ENCODE measurements at places on chromosomes 2 and 18.

DNA sequence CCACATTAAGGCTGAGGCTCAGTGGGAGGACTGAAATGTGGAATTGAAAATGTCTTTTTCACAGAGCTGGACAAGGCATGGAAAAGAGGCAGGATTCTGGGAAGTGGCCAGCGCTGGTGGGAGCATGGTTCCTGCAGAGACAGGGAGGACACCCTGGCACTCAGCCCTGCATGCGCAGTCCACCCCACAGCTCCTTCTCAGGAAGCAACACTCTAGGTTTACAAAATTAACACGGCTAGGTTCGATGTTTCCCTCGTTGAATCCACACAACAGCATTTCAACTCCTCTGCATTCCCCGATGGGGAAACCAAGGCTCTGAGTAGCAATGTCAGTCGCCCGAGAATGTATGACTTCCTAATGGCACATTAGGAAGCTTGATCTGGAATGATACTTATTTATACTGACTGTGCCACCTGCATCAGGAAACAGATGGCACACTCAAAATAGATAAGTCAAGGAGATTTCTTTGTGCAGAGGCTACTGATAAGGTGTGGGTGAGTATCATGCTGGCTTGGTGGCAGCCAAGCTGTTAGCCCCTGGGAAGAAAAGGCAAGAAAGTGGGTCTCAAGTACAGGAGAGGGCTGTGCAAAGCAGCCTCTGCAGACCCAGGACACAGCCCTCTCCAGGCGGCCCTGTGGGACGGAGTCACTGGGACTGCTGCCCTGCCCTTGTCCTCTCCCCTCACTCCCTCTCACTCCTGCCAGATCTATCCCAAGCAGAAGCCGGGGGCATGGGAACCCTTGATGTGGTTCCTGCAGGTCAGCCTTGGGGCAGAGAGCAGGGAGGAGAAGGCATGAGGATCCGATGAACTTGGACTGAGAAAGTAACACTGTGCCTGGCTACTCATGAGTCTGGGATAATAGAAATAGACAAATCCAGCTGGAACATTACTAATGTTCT is 158.4 kb upstream of the FHL2 start:
- no peak overlapping the region for H3K4me3 ChIP-seq
- no peak overlapping the region for H3K27ac ChIP-seq
- H3K36me3 ChIP-seq, result no peaks in the 10 kb centered on the region
- DNase-seq, result no peak

- no peaks in the 10 kb centered on the region for H3K4me1 ChIP-seq
- no peak for DNase-seq
- no peak overlapping the region for H3K4me3 ChIP-seq
- H3K36me3 ChIP-seq, result no peaks in the 10 kb centered on the region
- no peak overlapping the region for H3K27ac ChIP-seq
Measured at GRCh38 chr2:232338759-232339106, 39.8 kb upstream of the ALPP start.

DNA sequence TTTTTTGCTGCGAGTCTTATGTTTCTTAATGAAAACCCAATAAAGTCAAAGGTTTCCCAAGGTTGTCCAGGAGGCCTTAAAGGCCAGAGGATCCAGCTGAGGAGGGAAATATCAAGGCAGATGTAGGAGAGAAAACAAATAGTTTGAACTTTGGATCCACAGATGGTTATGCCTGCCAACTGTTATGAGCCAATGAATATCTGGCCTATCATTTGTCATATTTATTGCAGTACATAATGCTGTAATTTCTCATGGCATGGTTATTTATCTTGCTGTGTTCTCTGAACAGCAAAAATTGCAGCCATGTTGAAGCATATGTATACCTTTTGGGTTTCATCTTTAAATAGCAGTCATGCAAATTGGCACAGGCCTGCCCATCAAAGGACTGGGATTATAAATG is 38.2 kb upstream of the CAVIN2 start:
- no peaks in the 10 kb centered on the region for H3K27me3 ChIP-seq
- DNase-seq, result no peak
- no peak overlapping the region for H3K4me3 ChIP-seq
- no peaks in the 10 kb centered on the region for H3K36me3 ChIP-seq
- H3K4me1 ChIP-seq, result no peaks in the 10 kb centered on the region

- H3K36me3 ChIP-seq, result no peaks in the 10 kb centered on the region
- no peak for DNase-seq
- peaks cover 11% of the 10 kb centered on the region for H3K4me1 ChIP-seq
- H3K27ac ChIP-seq, result no peak overlapping the region
- H3K27me3 ChIP-seq, result peaks cover 16% of the 10 kb centered on the region
Measured at GRCh38 chr18:59376351-59376935, 17.4 kb upstream of the LMAN1 start.

GRCh38 chr2:157413326-157414035 is 30.4 kb downstream of the CYTIP start:
- no peak for DNase-seq
- no peak overlapping the region for H3K4me3 ChIP-seq
- no peaks in the 10 kb centered on the region for H3K36me3 ChIP-seq
- H3K4me1 ChIP-seq, result no peaks in the 10 kb centered on the region

DNA sequence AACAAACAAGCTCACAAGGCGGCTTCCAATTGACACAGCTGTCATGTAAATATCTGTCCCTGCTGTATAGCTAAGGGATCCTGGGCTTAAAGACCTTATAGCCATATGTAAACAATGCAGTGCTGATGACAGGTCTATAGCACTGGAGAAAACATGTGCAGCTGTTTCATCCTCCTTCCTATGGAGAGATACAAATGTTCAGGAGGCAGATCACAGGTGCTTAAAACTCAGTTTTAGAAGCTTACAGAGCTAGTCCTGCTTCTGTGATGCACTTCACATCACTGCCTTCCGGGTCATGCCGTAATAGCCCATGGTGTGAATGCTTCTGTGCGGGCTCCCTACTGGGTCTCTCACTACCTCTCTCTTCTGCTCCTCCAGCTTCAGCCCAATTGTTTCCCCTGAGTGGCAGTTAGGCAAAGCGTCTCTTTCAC is 262.4 kb upstream of the CHST9 start:
- H3K36me3 ChIP-seq, result no peaks in the 10 kb centered on the region
- no peak overlapping the region for H3K4me3 ChIP-seq
- no peaks in the 10 kb centered on the region for H3K4me1 ChIP-seq
- H3K27ac ChIP-seq, result no peak overlapping the region
- H3K27me3 ChIP-seq, result no peaks in the 10 kb centered on the region

DNA sequence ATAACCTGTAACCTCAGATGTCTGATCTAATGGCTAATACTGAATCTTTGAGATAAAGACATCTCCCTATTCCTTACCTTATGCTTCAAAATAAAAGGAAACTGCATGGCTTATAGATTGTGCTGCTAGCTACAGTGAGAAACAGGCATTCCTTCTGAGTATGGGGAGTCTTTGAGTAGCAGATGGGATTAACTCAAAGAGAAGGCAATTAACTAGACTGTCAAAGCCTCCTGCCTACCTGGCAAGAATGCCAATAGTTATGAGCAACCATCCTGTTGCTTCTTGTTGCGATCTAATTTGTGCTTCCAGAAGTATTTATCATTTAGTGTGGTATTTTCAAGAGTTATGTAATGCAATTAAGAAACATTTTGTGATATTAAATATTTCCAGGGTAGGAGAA is 660.0 kb upstream of the TMEFF2 start:
- H3K4me3 ChIP-seq, result no peak overlapping the region
- H3K4me1 ChIP-seq, result no peaks in the 10 kb centered on the region
- no peaks in the 10 kb centered on the region for H3K27me3 ChIP-seq
- H3K36me3 ChIP-seq, result no peaks in the 10 kb centered on the region
- H3K27ac ChIP-seq, result no peak overlapping the region
- no peak for DNase-seq

GRCh38 chr18:51278045-51278649 is 80.7 kb upstream of the MEX3C start:
- H3K4me3 ChIP-seq, result no peak overlapping the region
- DNase-seq, result peak; percentile 3
- H3K27ac ChIP-seq, result no peak overlapping the region

- H3K36me3 ChIP-seq, result no peaks in the 10 kb centered on the region
- no peak overlapping the region for H3K27ac ChIP-seq
- H3K4me1 ChIP-seq, result 0 out of 2 replicates have a peak, but pooled peaks cover 6% of the 10 kb centered on the region
- DNase-seq, result no peak
- no peak overlapping the region for H3K4me3 ChIP-seq
Measured at GRCh38 chr2:85862426-85862825, 26.4 kb downstream of the ST3GAL5 start.

GRCh38 chr2:15155959-15156574 is 405.1 kb downstream of the NBAS start:
- H3K27ac ChIP-seq, result no peak overlapping the region
- H3K4me3 ChIP-seq, result no peak overlapping the region
- no peaks in the 10 kb centered on the region for H3K36me3 ChIP-seq
- DNase-seq, result no peak
- H3K27me3 ChIP-seq, result no peaks in the 10 kb centered on the region
- no peaks in the 10 kb centered on the region for H3K4me1 ChIP-seq

GRCh38 chr18:3217948-3218647 is 1.7 kb downstream of the MYOM1 start:
- no peak overlapping the region for H3K27ac ChIP-seq
- peak; percentile 15 for DNase-seq
- H3K27me3 ChIP-seq, result no peaks in the 10 kb centered on the region
- no peaks in the 10 kb centered on the region for H3K36me3 ChIP-seq
- no peak overlapping the region for H3K4me3 ChIP-seq
- H3K4me1 ChIP-seq, result no peaks in the 10 kb centered on the region

DNA sequence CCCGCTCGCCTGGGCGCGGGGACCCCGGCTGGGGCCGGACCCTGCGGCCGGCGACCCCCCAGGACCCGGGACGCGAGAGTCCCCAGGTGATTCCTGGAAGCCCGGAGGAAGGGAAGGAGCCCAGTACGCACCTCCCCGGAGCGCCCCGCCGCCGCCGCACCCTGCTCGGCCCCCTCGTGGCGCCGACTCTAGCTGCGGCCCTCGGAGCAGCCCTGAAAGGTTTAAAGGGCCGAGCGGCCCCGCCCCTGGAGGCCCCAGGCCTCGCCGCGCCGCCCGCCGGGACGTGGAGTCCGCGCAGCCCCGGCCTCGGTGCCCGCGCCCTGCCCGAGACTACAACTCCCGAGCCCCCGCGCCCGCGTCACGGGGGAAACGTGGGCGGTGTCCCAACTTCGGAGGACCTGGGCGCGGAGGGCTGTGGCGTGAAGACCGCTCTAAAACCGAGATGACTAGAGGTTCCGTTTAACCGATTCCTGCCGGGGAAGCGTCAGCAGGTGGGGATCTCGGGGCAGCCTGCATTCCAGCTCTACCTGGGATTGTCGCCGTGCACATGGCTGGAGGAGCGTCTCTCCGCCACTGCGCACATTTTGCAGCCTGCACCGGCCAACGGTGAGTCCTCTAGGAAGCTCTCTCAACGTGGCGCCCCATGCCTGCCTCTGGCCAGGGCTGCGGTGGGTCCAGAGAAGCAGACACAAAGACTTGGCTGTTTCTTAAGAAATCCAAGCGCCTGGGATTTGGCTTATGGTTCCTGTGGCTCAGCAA is at the start of gene TMEM150A:
Gene TMEM150A (minus strand): TSS at position 223 of the 759 bp plus-strand sequence. CDS start 750 bp downstream, outside the sequence.
- H3K36me3 ChIP-seq, result peaks cover 4% of the 10 kb centered on the region
- H3K4me1 ChIP-seq, result peaks cover 32% of the 10 kb centered on the region
- peak within 1 kb of the TSS; percentile 64 for H3K27ac ChIP-seq
- peak within 1 kb of the TSS; percentile 79 for H3K4me3 ChIP-seq

GRCh38 chr18:57164401-57164800 is 17.5 kb downstream of the BOD1L2 start:
- no peak overlapping the region for H3K27ac ChIP-seq
- no peaks in the 10 kb centered on the region for H3K4me1 ChIP-seq
- no peak for DNase-seq
- H3K4me3 ChIP-seq, result no peak overlapping the region
- H3K36me3 ChIP-seq, result no peaks in the 10 kb centered on the region

DNA sequence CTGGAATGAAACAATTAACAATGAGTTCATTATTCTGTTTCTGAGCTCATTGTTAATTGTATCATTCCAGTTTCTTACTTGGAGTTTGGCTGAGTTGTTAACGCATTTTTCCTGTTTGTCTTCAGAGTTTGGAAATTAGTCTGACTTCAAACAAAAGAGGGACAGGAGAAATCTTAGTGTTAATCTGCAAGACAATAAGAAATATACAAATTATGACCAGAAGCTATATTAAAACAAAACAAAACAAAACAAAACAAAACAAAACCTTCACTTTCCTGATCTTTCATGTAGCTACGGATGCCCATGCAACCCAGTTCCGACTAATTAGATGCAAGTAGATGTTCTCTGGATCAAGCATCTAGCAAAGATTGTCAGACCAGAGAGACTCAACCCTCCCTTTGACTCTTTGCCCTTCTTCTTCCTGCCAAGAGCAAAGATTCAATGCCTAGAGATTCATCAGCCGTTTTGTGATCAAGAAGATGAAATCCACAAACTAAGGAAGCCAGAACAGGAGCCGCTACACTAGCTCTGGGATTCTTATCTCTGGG is 686.2 kb upstream of the FSHR start:
- DNase-seq, result no peak
- no peaks in the 10 kb centered on the region for H3K36me3 ChIP-seq

GRCh38 chr18:37343542-37343851 is 222.1 kb downstream of the CELF4 start:
- H3K4me3 ChIP-seq, result no peak overlapping the region
- no peak for DNase-seq
- peaks cover 13% of the 10 kb centered on the region for H3K27me3 ChIP-seq
- H3K4me1 ChIP-seq, result 0 out of 2 replicates have a peak, but pooled peaks cover 4% of the 10 kb centered on the region
- no peak overlapping the region for H3K27ac ChIP-seq
- no peaks in the 10 kb centered on the region for H3K36me3 ChIP-seq

DNA sequence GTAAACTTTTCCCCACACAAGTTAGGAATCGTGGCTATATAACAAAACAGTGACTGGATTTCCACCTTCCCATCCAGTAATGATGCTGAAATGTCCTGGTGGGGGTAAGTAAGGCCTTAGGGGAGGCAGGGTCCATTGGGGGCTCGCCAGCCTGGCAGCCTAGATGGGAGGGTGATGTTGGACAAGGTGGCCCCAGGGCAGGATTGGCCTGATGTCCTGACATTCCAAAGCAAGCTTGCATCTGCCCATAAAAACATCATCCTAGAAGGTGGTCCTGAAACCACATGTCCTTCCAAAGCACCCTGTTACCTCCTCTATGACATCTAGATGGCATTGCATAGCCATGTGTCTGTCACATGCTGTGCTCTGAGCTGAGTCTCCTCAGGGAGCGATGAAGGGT is 54.1 kb upstream of the RAB6C start:
- H3K36me3 ChIP-seq, result no peaks in the 10 kb centered on the region
- H3K4me3 ChIP-seq, result no peak overlapping the region

Data from GM23248 (cell line).